ENCODE measurements at places on chromosomes 11 and 22.
A peak's percentile ranks its signal among the peaks of the same experiment; 100 is the strongest.

DNA sequence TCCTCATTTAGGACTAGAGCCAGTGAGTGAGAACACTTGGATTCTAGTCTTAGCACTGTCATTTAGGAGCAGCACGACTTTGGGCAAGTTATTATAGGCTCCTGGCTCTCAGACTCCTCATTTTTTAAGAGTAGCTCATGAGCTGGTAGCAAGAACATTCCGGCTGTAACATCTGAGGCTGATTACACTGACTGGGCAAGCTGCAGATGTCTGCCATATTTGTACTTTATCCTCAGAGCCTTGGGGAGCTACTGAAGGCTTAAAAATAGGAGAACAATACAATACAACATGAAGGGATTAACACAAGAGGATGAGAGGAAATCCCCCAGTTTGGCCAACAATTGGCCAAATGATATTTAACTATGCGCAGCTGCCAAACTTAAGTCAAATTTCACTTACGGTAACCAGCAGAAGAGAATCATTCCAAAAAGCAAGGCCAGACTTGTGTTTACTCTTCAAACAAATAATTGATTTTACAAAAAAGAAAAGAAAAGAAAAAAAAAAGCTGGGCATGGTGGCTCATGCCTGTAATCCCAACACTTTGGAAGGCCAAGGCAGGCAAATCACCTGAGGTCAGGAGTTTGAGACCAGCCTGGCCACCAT lies 113.1 kb upstream of the ARHGAP42 start:
- DNase-seq = no peak

GRCh38 chr22:48751539-48752437 lies 1075.9 kb downstream of the BRD1 start:
- no peak for DNase-seq

- DNase-seq = no peak
Observed at GRCh38 chr11:122743949-122744348, 88.4 kb downstream of the UBASH3B start.

- no peak for DNase-seq
Observed at GRCh38 chr11:70623906-70624597, 225.7 kb downstream of the CTTN start.

- no peak for DNase-seq
Observed at GRCh38 chr11:68837583-68838571, 3.8 kb downstream of the CPT1A start.

- DNase-seq = no peak
Observed at GRCh38 chr22:48449466-48450187, 1378.0 kb downstream of the BRD1 start.

- no peak for DNase-seq
Observed at GRCh38 chr11:78099666-78100065, 20.0 kb upstream of the NDUFC2 start.

GRCh38 chr11:8041576-8041975 lies 39.4 kb upstream of the TUB start:
- DNase-seq = no peak

GRCh38 chr11:124068601-124069110 lies 27.5 kb upstream of the OR10G7 start:
- DNase-seq = no peak

GRCh38 chr11:15968461-15969130 lies 387.8 kb downstream of the SOX6 start:
- DNase-seq = no peak

DNA sequence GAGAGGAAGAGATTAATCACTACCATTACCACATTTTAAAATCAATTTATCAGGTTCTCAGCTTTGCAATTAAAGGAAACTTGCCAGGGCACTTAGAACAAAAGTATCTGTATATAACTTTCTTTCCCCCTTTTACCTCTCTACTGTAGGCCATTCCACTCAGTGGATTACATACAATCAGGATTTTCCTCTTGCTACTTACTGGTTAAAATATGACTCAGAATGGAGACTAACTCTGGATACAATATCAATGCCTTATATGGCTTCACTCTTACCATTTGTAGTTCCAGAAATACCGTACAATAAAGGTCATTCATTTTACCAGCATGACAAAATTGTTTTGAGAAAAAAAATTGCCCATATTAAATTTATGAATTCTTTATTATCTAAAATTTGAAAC lies 706.8 kb downstream of the KCNA4 start:
- DNase-seq = peak; percentile 14

Measured in RWPE1 (cell line).